Activated naive CD4-positive, alpha-beta T cell (primary cell): ENCODE measurements at places on chromosomes 7 and 10.

DNA sequence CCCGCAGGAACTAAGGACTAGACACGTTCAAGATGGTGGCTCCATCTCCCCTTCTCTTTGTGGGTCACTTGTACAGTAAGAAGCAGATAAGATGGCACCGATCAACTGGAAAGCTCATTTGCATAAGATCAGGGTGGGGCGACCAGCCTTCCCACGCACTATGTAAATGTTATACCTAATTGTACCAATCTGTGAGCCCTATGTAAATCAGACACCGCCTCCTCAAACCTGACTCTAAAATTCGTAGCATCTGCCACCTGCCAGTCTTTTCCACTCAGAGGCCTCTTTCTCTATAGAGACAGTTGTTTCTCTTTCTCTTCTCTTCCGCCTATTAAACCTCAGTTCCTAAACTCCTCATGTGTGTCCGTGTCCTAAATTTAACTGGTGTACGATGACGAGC lies 324.5 kb downstream of the PHF14 start:
- DNase-seq, result no peak

DNA sequence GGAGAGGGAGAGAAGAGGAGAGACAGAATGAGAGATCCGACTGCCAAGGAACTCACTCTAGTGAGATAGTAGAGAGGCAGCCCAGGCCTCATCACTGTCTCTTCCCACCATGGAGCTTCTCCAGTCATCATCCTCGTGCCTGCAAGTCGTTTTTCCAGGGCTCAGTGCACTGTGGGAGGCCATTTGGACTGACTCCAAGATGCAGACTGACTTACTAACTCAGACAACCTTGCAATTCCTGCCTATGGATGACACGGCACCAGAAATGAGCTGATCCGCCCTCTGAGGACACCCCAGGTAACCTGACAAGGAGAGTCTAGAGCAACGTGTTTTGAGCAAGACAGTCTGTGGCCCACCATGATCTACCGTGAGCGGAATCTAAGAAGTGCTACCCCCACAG lies 154.9 kb downstream of the GLI3 start:
- DNase-seq, result no peak

DNA sequence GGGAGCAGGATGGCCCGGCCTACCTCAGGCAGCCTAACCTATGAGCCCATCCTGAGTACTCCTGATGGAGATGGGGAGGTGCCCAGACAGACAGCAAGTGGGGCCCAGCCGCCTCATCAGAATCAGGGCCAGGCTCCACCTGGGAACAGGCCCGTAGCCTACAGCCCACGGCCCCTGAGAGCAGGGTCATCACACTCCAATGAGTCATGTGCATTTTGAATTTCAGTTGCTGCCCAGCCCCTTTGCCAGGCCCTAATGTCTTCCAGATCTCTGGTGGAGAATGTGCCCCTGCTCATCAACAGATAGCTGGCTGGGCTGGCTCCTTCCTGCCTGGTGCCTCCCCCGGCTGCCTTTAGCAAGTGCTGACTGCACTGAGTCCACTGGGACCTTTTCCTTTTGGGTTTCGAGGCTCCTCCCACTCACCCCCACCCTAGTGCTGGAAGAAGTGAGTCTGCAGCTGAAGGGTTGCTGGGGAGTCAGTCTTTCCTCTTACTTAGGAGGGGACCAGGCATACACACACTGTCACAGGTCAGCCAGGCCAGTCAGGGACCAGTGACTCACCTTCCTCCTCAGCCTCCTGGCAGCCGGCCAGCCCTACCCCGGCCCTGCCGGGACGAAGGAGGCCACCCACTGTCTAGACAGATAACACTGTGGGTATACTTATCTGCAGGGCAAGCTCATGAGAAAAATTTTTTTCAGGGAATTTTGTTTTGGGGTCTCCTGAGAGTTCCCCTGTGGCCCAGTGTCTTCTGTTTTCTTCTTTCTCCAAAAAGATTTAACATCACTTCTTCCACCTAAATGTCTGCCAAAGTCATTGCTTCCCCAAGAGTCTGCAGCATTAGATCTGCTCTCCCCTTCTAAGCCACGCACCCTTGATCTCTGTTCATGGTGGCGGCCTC lies 9.1 kb upstream of the ASIC3 start:
- DNase-seq, result no peak

DNA sequence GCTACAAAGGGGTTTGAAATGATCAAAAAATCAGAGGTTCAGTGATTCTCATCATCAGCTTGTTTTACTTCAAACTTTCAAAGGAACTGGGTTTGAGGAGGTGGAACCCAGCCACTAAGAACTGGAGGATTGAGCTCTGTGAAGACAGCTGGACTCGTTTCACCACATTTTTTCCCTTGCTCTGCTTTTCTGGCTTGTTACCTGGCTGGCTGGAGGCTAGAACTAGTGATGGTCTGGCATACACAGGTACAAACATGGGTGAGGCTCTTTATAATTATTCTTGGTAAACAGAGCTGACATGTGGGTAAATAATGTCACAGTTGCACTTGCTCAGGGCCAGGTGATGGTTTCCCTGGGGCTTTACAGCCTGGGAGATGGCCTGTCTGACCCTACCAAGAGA lies 352.5 kb downstream of the FGFR2 start:
- DNase-seq, result no peak

- no peak for DNase-seq
Measured at GRCh38 chr10:18649364-18649959, 1.9 kb downstream of the NSUN6 start.

DNA sequence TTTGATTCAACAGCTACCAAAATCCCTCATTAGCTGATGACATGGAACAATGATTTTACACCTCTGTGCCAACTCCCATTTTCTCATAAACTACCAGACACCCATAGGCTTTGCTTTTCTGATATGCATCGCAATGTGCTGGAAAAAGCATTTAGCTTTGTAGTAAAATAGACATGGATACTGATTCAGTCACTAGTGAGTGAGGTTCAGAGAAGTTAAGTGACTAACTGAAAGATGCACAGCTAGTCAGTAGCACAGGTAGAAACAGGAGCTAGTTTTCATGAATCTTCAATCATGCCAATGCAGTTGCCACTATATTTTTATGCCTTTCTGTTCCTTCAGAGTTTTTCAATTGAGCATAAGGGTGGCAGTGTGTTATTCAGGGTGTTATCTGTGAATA lies 38.7 kb downstream of the PRKG1 start:
- DNase-seq, result no peak

- no peak for DNase-seq
Measured at GRCh38 chr10:89494068-89494467, 41.3 kb downstream of the SLC16A12 start.

DNA sequence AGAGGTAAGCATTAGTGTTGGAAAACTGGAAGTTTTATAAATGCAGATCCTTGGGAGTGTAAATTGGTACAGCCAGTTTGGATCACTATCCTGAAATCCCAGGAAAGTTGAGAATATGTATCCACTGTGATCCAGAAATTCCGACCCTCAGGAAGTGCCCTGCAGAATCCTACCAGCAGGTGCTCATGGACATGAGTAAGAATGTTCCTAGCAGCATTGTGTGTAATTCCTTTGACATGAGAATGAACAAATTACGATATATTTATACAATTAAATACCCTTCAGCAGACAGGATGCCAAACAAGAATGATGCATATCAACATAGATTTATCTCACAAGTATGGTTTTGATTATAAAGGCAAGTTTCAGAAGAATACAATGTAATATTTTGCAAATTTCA lies 181.6 kb downstream of the XPNPEP1 start:
- no peak for DNase-seq
